ENCODE measurements at places on chromosomes 16 and 17. TPM values are rescaled to one million over a fixed set of nuclear protein-coding genes. Genes with fewer than 3 reads are reported as not detected.

The TBC1D10B gene
- 38.1 TPM for total RNA-seq

The CRYM gene
- total RNA-seq, result 58.2 TPM

The NPB gene
- 4.9 TPM for total RNA-seq

The LDHD gene
- total RNA-seq, result 6.6 TPM

The TERF2IP gene
- 167 TPM for total RNA-seq

The EVPLL gene
- 0.33 TPM for total RNA-seq

The CDH16 gene
- not detected for total RNA-seq

The ZPBP2 gene
- total RNA-seq, result not detected

The SPATA32 gene
- not detected for total RNA-seq

The KRTAP3-3 gene
- not detected for total RNA-seq

The ADAM11 gene
- 19.4 TPM for total RNA-seq

The CCDC144A gene
- 8.4 TPM for total RNA-seq

The HID1 gene
- 16.0 TPM for total RNA-seq

The ATXN7L3 gene
- total RNA-seq, result 43.7 TPM

The RBBP6 gene
- 126 TPM for total RNA-seq

The LITAFD gene
- total RNA-seq, result not detected

The TPSG1 gene
- not detected for total RNA-seq

The LGALS9C gene
- total RNA-seq, result not detected

The TP53TG3B gene
- total RNA-seq, result not detected

The CYGB gene
- total RNA-seq, result 12.5 TPM

The OTOP2 gene
- total RNA-seq, result not detected

The SMIM5 gene
- 3.5 TPM for total RNA-seq

The ZNF646 gene
- 18.0 TPM for total RNA-seq

The NEUROD2 gene
- 3.7 TPM for total RNA-seq

The TEX19 gene
- total RNA-seq, result not detected

The PPP1R27 gene
- total RNA-seq, result not detected

The CEP295NL gene
- total RNA-seq, result 11.7 TPM

The TNK1 gene
- total RNA-seq, result 2.4 TPM

The AIPL1 gene
- 335 TPM for total RNA-seq

The FBXW10B gene
- 1.5 TPM for total RNA-seq

The ARHGDIG gene
- 10.5 TPM for total RNA-seq

The CES1 gene
- total RNA-seq, result 5.8 TPM

The ACAP1 gene
- total RNA-seq, result 6.2 TPM

The OTOP3 gene
- not detected for total RNA-seq

The KCNG4 gene
- 1.8 TPM for total RNA-seq

The CLEC18B gene
- 6.3 TPM for total RNA-seq

The MMP28 gene
- 4.2 TPM for total RNA-seq

The KRT20 gene
- total RNA-seq, result not detected

The CTRB2 gene
- total RNA-seq, result not detected

The GLOD4 gene
- 92.0 TPM for total RNA-seq

The MYH2 gene
- total RNA-seq, result 272 TPM

The CSF3 gene
- not detected for total RNA-seq

The PIPOX gene
- 5.3 TPM for total RNA-seq

Data from camera-type eye (tissue), 1 donor.